ENCODE measurements at places on chromosomes 4 and X. TPM values are rescaled to one million over a fixed set of nuclear protein-coding genes. Genes with fewer than 3 reads are reported as not detected.

Gene REPS2
- total RNA-seq, result 9.7 TPM

Gene CDS1
- under 0.01 TPM for total RNA-seq

Gene SLAIN2
- 20.7 TPM for total RNA-seq

Gene SLC30A9
- total RNA-seq, result 48.5 TPM

Gene NXF3
- total RNA-seq, result not detected

Gene MAGED4B
- total RNA-seq, result 39.0 TPM

Gene PRRG3
- total RNA-seq, result not detected

Gene PCDH19
- under 0.01 TPM for total RNA-seq

Gene CLTRN
- under 0.01 TPM for total RNA-seq

Gene P2RY8
- total RNA-seq, result 0.26 TPM

Gene GAGE12E
- total RNA-seq, result not detected

Gene TCEAL2
- total RNA-seq, result not detected

Gene QRFPR
- total RNA-seq, result 1.8 TPM

Gene SSX2B
- not detected for total RNA-seq

Gene HSFX1
- total RNA-seq, result 0.69 TPM

Gene AMELX
- total RNA-seq, result not detected

Gene VCX
- not detected for total RNA-seq

Gene MAGEB17
- not detected for total RNA-seq

Gene COL4A5
- 27.7 TPM for total RNA-seq

Gene SHISA3
- total RNA-seq, result not detected

Gene CLCN5
- total RNA-seq, result 10.8 TPM

Gene RBMXL3
- total RNA-seq, result not detected

Gene SOWAHD
- not detected for total RNA-seq

Gene AVPR2
- total RNA-seq, result 3.5 TPM
